ENCODE measurements at places on chromosomes 7 and 10.
A peak's percentile ranks its signal among the peaks of the same experiment; 100 is the strongest.

- DNase-seq = no peak
Observed at GRCh38 chr10:63738410-63738809, 217.2 kb downstream of the REEP3 start.

GRCh38 chr7:11175887-11176286 is 202.2 kb downstream of the PHF14 start:
- DNase-seq = no peak

DNA sequence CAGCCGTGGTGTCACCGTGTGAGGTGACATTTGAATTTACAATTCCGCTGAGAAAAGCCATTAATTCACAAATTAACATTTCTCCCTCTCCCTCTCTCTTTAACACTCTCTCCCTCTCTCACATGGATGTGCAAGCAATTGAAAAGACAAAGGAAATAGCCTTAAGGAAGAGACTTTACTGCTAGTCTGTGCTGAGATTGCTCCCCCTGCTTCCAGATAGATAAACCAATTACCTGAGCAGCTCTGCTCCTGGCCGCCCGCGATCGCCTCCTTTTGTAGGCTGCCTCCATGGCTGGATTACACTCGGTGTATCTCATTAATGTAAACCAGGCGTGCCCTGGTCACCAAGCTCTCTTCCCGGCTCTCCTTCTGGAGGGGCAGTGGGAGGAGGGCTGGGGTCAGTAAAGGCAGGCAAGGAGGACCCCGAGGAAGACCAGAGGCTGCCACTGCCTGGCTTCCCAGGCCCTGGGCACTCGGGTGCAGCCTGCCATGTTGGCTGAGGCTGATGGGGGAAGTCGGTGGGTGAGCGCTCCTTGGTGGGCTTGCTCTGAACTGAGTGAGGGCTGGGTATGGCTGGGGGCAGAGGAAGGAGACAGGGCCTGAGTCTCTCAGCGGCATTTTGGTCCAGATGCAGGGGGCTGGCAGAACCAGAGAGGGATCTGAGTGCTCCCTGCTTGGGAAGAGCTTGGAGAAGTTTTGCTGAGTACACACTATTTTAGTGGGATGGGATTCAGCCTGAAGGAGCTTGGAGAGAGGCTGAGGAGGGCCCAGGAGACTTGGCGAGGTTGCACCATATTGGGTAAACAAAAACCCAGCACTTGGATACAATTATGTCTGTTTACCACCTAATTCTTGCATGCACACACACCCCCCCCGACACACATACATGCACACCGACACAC is 42.9 kb downstream of the PAX2 start:
- DNase-seq = no peak

DNA sequence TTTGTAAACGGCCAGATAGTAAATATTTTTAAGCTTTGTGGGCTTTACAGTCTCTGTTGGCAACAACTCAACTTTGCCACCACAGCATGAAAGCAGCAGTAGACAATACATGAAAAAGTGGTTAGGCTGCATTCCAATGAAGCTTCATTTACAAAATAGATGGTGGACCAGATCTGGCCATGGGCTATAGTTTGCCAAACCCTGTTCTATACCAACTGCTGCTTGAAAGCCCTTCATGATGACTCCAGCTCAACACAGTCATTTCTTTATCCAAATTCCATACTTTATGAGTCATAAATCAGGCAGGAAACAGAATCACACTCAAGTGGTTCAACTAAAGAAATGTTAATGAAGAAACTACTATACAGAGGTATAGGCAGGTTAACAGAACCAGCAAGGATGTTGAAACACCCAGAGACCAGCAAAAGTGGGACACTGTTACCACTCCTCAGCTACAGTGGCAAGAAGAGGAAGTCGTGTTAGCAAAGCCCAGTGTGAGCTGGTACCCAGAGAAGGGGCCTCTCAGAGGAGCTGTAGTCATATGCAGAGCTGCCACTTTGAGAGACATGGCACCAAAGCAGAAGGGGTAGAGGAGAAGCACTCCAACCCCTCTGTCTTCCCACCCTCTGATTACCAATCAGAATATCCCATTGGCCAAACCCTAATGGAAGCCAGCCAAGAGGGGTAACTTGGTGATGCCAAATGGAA is 72.5 kb downstream of the PRLHR start:
- no peak for DNase-seq

DNA sequence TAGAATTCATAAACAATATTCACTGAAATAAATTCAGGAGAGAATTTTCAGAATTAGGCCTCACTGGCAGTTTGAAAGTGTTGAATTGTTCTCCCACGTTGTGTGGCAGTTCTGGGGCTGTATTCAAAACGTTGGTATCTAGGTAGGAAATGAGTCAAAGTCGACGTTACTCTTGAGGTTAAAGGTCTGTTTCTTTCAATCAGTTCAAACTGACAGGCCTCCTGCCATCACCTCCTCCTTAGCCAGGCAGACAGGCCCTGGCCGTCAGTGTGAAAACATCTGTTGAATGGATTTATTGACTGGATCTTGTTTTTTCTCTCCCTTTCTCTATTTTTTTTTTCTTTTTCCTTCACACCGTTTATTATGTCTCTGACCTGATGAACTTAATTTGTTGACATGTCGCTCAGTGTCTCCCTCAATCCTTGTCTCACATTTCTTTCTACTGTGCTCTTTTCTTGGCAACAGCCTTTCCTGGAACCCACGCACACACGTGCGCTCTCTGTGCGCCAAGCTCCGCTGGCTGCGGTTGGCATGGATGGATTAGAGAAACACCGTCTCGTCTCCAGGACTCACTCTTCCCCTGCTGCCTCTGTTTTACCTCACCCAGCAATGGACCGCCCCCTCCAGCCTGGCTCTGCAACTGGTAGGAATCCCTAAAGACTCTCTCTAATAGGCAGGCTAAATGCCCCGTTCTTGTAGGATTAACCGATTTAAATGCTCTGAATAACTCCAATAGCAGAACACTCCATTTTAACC is 231.7 kb downstream of the HDAC9 start:
- DNase-seq = no peak

DNA sequence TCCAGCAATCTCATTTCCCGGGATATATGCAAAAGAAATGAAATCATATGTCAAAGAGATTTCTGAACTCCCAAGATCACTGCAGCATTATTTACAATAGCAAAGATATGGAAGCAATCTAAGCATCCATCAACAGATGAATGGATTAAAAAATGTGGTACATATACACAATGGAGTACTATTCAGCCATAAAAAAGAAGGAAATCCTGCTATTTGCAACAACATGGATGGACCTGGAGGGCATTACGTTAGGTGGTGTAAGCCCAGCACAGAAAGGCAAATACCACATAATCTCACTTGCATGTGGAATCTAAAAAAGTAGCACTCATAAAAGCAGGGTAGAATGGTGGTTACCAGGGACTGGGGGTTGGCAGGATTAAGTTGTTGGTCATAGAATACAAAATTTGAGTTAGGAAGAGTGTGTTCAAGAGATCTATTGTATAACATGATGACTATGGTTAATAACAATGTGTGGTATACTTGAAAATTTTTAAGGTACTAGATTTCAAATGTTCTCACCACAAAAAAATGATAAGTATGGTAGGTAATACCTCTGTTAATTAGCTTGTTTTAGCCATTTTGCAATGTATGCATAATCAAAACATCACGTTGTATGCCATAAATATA is 32.9 kb upstream of the EIF5AL1 start:
- no peak for DNase-seq

DNA sequence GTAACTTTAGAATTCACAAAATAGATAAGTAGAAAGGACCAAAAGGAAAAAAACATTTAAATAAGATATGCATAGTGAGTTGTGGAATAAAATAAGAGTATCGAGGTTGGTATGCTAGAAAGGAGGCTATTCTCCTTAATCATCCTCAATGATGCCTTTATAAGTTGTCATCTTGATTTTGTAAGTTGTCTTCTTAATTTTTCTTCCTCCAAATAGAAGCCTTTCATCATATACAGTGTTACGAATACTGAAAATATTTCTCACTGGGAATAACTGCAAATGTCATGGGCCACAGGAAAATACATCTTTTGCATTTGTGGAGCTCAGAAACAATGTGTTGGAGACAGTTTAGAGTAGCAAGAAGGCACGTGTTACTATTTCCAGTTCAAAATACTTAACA is 31.5 kb upstream of the PRTFDC1 start:
- no peak for DNase-seq

GRCh38 chr7:140017543-140017942 is 45.2 kb downstream of the PARP12 start:
- DNase-seq = no peak

DNA sequence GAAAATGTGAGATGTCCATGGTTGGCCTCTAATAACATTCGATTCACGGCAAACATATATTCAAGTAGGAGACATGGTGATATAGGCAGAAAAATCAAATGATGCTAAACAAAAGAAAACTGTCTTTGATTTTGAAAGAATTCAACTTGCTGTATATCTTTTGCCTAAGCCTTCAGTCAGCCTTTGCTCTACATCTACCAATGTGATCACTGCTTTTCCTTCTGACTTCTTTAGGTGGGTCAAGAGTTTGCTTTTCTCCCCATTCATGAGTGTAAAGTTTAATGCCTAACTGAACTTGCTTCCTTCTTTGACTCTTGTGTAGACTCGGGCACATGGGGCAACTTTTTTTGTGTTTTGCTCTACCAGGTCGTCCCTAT is 417 bp upstream of the HIF1AN start:
- no peak for DNase-seq

- no peak for DNase-seq
Observed at GRCh38 chr7:105768898-105769507, 107.4 kb downstream of the ATXN7L1 start.

- peak; percentile 29 for DNase-seq
Observed at GRCh38 chr10:48604991-48605508, at the start of gene ARHGAP22. TSS of gene ARHGAP22 (minus strand) at chr10:48605073. CDS start at chr10:48604796, 277 bp downstream.

DNA sequence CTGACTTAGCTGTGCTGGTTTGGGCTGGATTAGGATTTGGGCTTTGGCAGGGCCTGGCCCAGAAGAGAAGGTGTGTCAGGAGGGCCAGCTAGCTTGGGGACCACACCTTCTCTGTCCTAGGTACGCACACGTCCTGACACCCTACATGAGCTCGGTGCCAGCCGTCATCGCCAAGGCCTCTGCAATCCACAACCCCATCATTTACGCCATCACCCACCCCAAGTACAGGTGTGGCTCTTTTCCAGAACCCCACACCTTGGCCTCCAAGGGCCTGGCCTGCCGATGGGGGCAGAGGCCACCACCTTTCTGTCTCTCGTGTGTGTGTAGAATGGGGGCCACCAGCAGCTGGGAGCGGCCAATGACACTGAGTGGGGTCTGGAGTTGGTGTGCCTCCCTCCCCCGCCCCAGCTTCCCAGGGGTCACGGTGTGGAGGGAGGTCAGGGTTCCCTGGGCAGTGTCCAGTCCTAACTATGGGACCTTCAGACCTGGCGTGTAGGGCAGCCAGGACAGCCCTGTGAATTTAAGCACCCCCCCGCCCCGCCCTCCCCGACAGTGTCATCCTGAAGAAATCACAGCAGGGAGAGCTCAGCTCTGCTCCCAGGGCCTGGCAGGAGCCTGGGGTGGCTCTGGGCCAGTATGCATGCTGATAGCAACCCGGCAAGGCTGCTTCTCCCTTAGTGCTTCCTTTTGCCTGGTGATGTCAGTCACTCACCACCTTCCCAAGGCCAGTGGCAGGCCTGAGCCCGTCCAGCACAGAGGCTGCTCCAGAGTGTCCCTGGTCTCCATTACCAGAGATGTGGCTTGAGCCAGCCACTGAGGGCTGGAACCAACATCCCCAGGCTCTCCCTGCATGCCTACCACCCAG is 6.9 kb upstream of the LDB3 start:
- no peak for DNase-seq

DNA sequence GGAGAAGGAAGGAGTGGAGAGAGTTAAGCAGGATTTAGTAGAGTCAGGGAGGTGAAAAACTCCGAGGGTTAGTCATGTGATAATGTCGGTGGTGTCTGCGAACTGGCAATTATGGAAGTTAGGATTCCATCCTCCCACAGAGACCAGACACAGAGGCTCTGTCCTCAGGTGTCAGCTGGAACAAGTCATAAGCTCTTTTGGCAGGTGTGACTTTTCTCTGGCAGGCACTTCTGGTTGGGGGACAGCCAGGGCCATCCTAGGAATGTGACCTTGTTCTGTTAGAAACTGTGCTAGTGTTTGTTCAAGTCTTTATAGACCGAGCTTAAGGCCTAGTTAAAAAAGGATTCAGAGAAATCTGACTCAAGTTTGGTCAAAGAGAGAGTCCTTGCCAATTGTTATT is 371.0 kb downstream of the DPP6 start:
- no peak for DNase-seq

GRCh38 chr7:44959433-44959951 is 19.3 kb downstream of the MYO1G start:
- peak; percentile 56 for DNase-seq

GRCh38 chr10:71334221-71334791 is 15.2 kb downstream of the SLC29A3 start:
- DNase-seq = no peak

GRCh38 chr7:1555813-1556543 is at the start of gene TMEM184A:
TSS of gene TMEM184A (minus strand) at chr7:1556205. CDS start at chr7:1555484, 721 bp downstream.
- DNase-seq = peak; percentile 67

DNA sequence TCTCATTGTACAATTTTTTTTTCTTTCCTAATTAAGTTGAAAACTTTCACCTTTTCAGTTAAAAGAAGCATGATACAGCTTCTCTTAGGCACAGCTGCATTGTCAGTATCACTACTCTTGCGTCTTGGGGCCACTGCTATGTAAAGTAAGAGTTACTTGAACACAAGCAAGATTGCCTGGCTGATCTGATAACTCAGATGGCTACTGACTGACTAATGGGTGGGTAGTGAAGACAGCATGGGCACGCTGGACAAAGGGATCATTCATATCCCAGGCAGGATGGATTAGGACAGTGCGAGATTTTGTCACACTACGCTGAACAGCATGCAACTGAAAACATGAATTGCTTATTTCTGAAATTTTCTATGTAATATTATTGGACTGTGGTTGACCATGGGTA is 11.6 kb upstream of the ADAMTS14 start:
- DNase-seq = no peak

- no peak for DNase-seq
Observed at GRCh38 chr7:80526472-80526871, 14.6 kb upstream of the GNAT3 start.

DNA sequence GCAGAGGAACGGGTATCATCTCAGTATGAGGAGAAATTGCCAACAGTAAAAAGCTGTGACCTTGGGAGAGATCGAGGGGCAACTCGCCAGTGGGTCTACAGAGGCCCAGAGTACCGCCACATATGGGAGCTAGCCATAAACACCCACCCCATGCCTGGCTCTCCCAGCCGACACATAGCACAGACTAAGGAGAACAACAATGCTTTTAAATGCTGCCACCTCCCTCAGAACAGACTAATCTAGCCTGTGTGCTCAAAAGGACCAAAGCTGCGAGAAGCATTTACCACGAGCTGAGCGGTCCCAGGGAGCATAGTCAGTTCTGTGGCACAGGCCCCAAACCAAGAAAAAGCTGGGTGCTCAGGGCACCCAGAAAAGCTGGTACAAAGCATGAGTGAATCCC is 73.3 kb downstream of the LSM5 start:
- DNase-seq = no peak

Data from hematopoietic multipotent progenitor cell treated with erythropoietin and hydrocortisone succinate and interleukin-3 and kit ligand, for 4 days (in vitro differentiated cells).